Right forelimb (tissue), 1 donor: ENCODE measurements at places on chromosomes 7 and 10.

DNA sequence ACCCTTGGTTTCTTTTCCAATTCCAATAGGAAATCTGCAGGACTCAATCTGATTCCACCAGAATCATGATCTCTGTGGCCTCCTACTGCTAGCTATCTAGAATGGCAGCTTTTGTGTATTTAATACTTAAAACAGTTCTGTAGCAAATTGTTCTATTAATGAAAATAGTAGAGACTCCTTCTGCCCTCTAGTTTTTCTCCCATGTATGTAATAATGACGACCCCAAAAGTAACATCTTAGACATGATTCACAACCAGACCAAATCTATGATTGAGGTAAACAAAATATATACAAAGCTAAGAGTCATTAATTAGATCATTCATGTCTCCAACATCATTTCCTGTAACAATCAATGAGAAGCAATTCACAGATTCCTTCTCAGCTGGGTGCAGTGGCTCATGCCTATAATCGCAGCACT lies 259.1 kb upstream of the MKLN1 start:
- DNase-seq: no peak

- no peak for DNase-seq
Measured at GRCh38 chr7:92158660-92159575, 20.0 kb downstream of the LRRD1 start.

GRCh38 chr10:78942091-78942501 lies 126.7 kb upstream of the ZMIZ1 start:
- DNase-seq: no peak

- no peak for DNase-seq
Measured at GRCh38 chr10:121532292-121532864, 65.9 kb downstream of the FGFR2 start.

GRCh38 chr10:22635650-22636049 lies 78.7 kb downstream of the PIP4K2A start:
- DNase-seq: no peak
